DMS153 (cell line): ENCODE measurements at places on chromosomes 7 and 10.

GRCh38 chr10:103759100-103759781, 96.1 kb downstream of the SH3PXD2A start:
- DNase-seq: no peak

DNA sequence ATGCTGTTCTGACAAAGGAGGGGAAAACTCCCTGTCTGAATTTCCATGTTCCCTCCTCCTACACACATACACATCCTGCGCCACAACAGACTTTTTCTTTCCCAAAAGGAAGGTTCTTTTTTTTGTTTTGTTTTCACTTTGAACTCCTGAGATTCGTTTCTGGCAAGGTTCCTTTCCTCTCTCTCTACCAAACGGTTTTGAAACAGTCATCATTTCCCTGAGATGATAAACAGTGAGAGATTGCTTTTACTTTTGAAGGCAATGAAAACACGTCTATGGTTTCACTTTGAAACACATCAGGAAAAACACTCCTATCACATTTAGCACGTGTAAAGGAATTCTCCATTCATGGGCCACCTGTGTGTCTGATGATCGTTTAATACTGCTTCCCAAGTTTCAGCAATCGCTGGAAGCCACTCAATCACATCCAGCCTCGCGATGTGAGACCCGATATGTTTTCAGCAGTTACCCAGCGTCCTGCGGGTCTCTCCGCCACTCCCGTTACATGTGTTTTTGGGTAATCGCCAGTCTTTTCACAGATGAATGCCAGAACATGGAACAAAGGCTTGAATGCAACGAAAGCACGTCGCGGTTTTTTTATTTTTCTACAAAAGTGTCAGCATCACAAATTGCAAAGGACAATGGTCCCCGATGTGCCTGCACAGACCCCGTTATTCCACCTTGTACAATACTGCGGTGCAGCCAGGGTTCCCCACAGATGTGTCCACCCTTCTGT, 62.8 kb upstream of the CUX1 start:
- no peak for DNase-seq

DNA sequence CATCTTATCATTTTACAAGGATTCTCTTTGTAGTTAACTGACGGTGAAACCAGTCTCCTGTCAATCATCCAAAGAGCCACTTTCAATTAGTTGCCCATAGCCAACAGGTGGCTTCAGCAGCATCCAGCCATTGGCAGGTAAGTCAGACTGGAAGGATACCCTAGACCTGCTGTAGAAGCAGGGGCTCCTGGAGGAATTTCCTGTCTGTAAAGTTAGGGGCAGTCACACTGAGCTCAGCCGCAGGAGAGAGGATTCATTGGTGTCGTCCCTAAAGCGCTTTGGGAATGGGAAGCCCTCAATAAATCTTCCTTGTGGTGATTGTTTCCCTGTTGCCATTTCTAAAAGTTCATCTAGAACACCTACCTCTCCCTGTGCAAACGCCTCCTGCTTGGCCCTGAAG, 140.4 kb downstream of the CELF2 start:
- no peak for DNase-seq

GRCh38 chr10:37003126-37003525, 122.3 kb upstream of the ANKRD30A start:
- no peak for DNase-seq

GRCh38 chr7:88761779-88762178, 2.3 kb downstream of the ZNF804B start:
- DNase-seq: no peak

DNA sequence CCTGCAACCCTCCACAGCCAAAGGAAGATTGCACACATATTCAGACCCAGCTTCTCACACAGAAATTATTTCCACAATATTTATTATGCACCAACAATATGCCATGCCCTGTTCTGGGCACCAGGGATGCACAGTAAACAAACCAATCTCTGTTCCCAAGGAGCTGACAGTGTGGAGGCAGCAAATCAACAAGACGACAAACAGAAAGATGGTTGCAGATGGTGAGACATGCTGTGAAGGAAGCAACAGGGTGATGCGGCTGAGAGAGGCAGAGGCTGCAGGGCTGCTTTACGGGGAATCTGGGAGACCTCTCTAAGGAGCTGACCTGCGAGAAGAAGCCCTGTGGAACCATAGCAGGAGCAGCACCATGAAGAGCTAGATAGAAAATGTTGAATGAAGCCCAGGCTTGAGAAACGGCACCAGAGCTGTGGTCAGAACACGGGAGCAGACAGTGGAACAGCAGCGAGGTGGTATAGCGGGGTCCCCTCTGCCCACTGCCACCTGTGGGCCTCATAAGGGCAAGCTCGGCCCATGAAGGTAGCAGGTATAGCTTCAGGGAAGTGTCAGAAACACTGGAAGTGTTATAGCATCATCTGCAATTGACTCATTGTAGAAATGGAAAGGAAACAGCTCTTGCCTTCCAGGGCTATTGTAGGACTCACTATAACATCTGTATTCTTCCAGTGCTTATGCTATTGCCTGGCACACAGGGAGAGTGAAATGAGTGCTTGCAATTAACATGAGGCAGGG, 17.4 kb downstream of the RBP3 start:
- DNase-seq: no peak
